Kidney (tissue), 22 donors: ENCODE measurements at places on chromosomes 4 and X. TPM values are rescaled to one million over a fixed set of nuclear protein-coding genes. Genes with fewer than 3 reads are reported as not detected.

DNA sequence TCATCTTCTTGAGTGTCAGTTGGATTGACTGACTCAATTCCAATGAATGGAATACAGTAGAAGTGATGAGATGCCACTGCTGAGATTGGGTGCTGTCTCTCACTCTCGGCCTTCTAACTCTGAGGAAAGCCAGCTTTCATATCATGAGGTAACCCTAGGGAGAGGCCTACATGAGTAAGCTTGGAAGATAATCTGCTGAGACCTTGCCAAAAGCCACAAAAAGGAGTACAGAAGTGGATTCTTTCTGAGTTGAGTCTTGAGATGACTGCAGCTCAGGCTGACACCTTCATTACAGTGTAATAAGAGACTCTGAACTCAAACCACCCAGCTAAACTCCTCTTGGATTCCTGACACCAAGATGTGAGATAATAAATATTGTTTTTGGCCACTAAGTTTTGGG lies 537.4 kb upstream of the MAGEB18 start:
- no peaks in the 10 kb centered on the region for H3K27me3 ChIP-seq
- H3K4me3 ChIP-seq: no peak overlapping the region
- DNase-seq: no peak
- H3K36me3 ChIP-seq: no peaks in the 10 kb centered on the region
- H3K4me1 ChIP-seq: no peaks in the 10 kb centered on the region
- no peak overlapping the region for H3K27ac ChIP-seq

DNA sequence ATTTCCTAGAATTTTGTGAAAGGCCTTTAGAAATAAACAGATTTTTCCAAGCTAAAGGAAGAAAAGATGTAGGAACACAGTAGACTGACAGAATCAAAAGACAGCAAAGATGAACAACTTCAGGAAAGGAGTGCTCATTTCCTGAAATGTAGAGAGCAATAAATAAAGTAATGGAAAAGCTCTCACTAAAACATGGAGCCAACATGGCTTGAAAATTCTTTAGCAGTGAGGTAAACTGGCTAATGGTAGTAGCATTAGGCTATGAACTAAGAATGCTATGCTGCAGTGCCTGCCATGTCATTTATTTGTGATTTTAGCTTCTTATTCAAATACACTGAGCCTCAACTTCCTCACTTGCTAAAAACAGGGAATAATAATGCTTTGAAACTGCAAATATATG lies 108.7 kb downstream of the IQCM start:
- H3K36me3 ChIP-seq: no peaks in the 10 kb centered on the region
- H3K27me3 ChIP-seq: no peaks in the 10 kb centered on the region
- H3K27ac ChIP-seq: no peak overlapping the region

GRCh38 chr4:39565878-39566600 lies 38.8 kb upstream of the UGDH start:
- H3K4me3 ChIP-seq: no peak overlapping the region
- H3K4me1 ChIP-seq: no peaks in the 10 kb centered on the region
- H3K36me3 ChIP-seq: peaks cover 4% of the 10 kb centered on the region
- H3K27ac ChIP-seq: no peak overlapping the region
- DNase-seq: no peak

The PNMA5 gene
- not detected for total RNA-seq

The FBXW7 gene
- total RNA-seq: 64.0 TPM

- H3K36me3 ChIP-seq: no peaks in the 10 kb centered on the region
- no peak overlapping the region for H3K27ac ChIP-seq
- H3K27me3 ChIP-seq: peaks cover 2% of the 10 kb centered on the region
- H3K4me3 ChIP-seq: no peak overlapping the region
- DNase-seq: peak; percentile 13
Observed at GRCh38 chr4:8705161-8706145, 112.9 kb downstream of the CPZ start.

DNA sequence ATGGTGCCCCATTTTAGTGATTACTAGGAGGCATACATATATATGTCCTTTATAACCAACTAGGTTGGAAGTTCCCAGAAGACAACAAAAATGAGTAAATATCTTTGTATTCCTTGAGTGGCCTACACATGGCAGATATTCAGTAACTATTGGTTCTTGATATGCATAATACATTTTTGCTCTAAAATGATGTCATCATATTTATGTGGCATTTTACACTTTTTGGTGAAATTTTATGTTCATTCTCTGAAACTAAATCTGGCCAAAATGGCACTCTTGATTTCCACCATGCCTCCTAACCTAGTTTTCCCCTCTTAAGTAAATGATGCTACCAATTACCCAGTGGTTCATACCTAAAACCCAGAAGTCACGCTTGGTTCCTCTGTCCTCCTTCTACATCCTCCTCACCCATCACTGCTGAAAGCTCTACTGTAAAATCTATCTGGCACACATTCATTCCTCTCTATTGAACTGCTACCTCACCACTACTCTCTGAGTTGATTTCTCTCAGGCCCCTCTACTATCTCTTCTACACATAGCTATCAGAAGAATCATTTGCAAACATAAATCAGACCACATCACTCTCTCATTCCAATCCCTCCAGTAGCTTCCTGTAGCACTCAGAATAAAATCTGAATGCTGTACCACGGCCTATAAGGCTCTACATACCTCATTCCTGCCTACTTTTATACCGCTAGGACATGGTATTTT lies 13.4 kb downstream of the SLC10A7 start:
- no peaks in the 10 kb centered on the region for H3K27me3 ChIP-seq
- no peaks in the 10 kb centered on the region for H3K4me1 ChIP-seq

DNA sequence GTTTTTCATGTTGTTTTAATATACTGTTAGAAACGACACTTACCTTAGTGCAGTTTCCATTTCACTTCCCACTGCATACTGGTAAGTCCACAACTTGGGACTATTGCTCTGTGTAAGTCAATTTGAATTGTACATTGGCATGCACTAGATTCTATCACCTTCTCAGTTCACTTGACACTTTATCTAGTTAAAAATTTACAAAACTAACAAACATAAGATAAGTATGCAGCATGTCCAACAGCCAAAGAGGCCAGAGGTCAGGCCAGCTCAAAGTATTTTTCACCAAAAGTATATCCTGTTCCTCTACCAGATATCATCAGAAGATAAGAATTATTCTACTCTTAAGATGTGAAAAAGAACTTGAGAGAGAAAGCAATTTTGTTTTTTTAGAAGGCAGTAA lies 75.9 kb downstream of the QRFPR start:
- H3K36me3 ChIP-seq: no peaks in the 10 kb centered on the region
- DNase-seq: no peak
- H3K27ac ChIP-seq: no peak overlapping the region

DNA sequence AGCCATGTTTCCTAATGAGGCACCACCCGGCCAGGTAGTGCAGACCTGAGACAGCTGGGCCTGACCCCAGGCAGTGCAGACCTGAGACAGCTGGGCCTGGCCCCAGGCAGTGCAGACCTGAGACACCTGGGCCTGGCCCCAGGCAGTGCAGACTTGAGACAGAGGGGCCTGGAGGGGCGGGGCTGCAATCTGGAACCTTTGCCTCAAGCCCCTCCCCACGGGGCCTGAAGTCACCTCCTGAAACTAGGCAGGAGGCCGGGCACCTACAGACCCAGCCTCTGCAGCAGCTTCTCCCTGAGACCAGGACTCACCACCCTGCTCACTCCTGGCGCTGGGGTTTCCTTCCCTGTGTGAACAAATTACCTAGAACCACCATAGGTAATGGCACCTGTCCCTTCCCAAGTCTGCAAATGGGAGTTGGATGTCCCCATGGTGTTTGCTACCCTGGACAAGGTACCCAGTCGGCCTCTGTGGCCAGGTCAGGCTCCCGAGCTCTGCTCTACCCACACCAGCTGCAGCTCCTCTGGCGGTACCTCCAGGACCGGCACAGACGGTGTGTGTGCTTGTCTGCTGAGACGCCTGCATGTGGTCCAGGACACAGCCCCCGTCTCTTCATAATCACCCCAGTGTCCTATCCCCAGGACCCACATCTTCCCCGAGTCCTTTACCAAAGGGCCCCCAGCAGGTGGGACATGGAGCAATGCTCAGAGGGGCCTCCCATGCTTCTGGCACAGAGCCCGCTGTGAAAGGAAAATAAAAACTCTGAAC lies 53.1 kb upstream of the C4orf50 start:
- H3K36me3 ChIP-seq: no peaks in the 10 kb centered on the region
- H3K27ac ChIP-seq: no peak overlapping the region
- no peak for DNase-seq
- H3K4me1 ChIP-seq: no peaks in the 10 kb centered on the region
- H3K4me3 ChIP-seq: no peak overlapping the region

DNA sequence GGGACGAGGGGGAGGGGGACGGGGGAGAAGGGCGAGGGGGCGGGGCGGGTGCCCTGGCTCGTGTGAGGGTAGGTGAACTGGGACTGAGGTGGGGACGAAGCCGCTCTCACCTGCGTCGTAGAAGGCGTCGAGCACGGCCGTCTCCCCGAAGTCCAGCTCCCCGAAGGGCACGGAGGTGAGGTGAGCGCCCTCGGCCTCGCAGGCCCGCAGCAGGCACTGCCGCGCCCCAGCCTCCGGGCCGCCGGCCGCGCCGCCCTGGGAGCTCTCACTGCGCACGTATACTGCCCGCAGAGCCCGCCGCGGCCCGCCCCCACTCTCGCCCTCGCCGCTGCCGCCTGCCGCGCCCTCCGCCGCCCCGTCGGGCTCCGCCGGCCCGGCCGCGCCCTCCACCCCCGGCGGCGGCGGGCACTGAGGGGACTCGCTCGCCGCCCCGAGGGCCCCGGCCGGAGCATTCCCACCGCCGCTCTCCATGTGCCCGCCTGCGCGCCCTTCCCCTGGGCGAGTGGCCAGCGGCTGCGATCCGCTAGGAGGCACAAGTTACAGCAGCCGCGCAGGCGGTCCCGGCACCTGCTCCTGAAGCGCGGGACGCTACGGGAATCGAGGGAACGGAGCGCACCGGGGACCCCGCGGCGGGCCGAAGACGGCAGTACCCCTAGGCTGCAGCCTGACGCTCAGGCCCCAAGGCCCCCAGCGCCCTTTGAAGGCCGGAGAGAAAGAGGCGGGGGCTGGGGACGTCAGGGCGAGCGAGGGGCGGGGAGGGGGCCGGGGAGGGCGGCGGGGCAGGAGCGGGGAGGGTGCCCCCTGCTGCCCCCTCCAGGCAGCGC lies at the start of gene MAP3K15:
MAP3K15 (minus strand) TSS at position 718 of the 824 bp plus-strand sequence; CDS start at position 471, 247 bp downstream.
- H3K36me3 ChIP-seq: no peaks in the 10 kb centered on the region
- H3K4me1 ChIP-seq: no peaks in the 10 kb centered on the region
- peak within 1 kb of the TSS; percentile 43 for H3K27ac ChIP-seq
- H3K27me3 ChIP-seq: no peaks in the 10 kb centered on the region

The TLR1 gene
- 18.0 TPM for total RNA-seq
